ENCODE measurements at places on chromosomes 12 and 14. TPM values are rescaled to one million over a fixed set of nuclear protein-coding genes. Genes with fewer than 3 reads are reported as not detected.

DAD1 gene
- total RNA-seq = 233 TPM

KCNC2 gene
- total RNA-seq = not detected

RAD9B gene
- total RNA-seq = 0.87 TPM

DNA sequence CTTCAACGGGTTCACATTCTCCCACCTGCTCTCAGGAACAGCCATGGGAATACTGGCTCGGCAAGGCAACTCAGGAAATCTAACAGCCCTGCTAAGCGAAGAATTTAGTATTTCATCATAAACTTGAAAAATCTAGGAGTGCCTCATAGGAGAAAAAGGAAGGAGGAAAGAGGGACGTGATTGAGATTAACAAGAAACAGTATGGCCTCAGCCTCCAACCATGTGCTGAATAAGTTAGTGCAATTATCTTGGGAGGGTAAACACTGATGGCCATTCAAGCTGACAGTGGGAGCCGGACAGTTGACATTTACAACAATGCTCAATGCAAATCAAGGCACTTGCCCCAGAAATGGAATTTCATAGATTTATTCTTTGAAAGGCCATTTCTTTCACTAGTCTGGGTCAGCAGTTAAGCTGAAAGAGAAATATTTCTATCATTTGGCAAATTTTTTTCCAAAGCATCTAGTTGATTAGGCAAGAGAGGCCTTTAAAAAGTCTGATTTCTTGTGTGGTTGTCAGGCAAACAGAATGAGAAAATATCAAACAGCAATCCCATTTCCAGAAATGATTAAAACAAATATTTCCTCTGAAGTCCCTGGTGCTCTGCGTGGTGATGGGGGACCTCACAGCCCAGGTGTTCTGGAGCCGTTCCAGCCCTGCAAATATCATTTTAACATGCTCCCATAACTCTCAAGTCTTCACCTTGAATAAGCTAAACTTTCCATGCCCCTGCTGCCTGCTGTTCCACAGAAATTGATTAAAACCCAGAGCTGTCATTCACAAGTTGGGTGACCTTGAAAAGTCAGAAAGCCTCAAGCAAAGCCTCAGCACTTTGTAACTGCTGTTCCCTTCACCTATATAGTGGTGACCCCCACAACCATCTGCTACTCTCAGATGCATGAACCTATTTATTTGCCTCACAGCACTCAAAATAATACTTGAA, 121.6 kb downstream of the PHLDA1 start:
- DNase-seq = no peak

DNA sequence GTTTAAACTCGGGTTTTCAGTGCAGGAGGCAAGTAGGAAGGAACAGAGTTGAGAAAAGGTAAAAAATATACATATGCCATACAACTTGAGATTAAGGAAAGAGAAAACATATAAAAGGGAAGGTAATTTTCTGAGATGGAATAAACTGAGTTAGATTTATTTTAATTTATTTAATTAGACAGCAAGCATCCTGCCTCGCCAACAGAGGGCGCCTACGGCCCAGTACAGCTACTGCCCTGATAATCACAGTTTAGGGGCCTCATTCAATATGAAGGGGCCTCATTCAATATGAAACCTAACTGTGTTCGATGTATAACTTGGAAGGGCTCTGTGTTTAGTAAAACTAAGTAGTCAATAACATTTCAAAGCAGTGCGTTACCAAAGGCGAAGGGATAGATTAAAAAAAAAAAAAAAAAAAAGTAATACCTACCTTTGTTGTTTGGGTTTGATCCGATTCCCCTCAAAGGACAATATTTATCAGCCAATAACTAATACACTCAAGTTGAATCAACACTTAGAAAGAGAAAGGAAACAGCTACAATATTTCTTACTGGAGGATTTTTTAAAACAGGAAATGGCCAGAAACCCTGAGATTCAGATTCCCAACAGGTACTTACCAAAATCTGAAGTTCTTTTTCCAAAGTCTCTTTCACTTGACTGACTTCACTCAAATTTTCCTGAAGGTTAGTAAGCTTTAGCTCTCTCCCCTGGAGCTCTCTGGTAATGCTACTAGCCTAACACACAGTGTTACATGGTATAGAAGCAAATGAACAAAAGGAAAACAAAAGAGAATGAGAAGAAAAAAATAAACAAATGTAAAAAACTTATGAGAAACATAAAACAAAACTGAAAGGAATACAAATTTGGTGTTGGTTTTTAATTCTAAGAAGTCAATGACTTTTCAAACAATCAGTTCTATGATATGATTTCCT, 70.0 kb upstream of the VPS33A start:
- peak; percentile 54 for DNase-seq
